ENCODE measurements at places on chromosomes 5 and 9.

- peak overlapping the region; percentile 80 for H3K27ac ChIP-seq
- peak overlapping the region; percentile 52 for H3K4me3 ChIP-seq
- DNase-seq: peak; percentile 97
- no peaks in the 10 kb centered on the region for H3K27me3 ChIP-seq
Measured at GRCh38 chr5:36403632-36404311, 102.1 kb upstream of the RANBP3L start.

DNA sequence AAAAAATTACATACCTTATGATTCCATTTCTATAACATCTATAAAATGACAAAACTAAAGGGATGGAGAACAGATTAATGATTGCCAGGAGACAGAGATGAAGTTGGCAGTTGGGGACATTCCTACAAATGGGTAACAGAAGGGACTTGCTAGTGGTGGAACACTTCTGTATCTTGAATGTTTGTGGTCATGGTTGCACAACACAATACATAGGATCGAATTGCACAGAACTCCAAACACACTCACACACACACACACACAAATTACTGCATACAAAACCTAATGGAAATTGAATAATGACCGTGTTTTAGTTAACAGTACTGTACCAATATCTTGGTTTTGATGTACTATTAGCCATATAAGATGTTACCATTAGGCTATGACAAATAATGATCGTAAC, 330.7 kb upstream of the POU5F2 start:
- no peak for DNase-seq
- no peak overlapping the region for H3K4me3 ChIP-seq
- H3K27ac ChIP-seq: no peak overlapping the region
- no peaks in the 10 kb centered on the region for H3K27me3 ChIP-seq
- H3K4me1 ChIP-seq: no peaks in the 10 kb centered on the region
- H3K36me3 ChIP-seq: no peaks in the 10 kb centered on the region

- H3K27ac ChIP-seq: no peak overlapping the region
- H3K4me3 ChIP-seq: no peak overlapping the region
- H3K4me1 ChIP-seq: peaks cover 12% of the 10 kb centered on the region
- no peaks in the 10 kb centered on the region for H3K27me3 ChIP-seq
- H3K36me3 ChIP-seq: peaks cover 12% of the 10 kb centered on the region
Measured at GRCh38 chr5:55934115-55934613, 60.6 kb downstream of the IL6ST start.

DNA sequence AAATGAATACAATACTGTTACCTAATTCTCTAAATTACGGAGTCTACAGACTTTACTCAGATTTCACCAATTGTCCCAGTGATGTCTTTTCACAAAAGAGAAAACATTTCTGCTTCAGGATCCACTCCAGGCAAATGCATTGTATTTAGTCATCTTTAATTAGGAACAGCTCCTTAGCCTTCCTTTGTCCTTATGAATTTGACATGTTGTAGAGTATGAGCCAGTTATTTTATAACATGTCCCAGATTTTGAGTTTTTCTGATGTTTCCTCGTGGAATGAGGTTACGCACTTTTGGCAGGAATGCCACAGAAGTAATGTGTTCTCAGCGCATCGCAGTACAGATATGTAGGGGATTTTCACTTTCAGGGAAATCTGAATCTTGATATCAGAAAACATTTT, 10.5 kb downstream of the HABP4 start:
- H3K27me3 ChIP-seq: no peaks in the 10 kb centered on the region
- DNase-seq: peak; percentile 74
- peaks cover 5% of the 10 kb centered on the region for H3K36me3 ChIP-seq
- H3K27ac ChIP-seq: peak overlapping the region; percentile 74
- peak overlapping the region; percentile 48 for H3K4me3 ChIP-seq

DNA sequence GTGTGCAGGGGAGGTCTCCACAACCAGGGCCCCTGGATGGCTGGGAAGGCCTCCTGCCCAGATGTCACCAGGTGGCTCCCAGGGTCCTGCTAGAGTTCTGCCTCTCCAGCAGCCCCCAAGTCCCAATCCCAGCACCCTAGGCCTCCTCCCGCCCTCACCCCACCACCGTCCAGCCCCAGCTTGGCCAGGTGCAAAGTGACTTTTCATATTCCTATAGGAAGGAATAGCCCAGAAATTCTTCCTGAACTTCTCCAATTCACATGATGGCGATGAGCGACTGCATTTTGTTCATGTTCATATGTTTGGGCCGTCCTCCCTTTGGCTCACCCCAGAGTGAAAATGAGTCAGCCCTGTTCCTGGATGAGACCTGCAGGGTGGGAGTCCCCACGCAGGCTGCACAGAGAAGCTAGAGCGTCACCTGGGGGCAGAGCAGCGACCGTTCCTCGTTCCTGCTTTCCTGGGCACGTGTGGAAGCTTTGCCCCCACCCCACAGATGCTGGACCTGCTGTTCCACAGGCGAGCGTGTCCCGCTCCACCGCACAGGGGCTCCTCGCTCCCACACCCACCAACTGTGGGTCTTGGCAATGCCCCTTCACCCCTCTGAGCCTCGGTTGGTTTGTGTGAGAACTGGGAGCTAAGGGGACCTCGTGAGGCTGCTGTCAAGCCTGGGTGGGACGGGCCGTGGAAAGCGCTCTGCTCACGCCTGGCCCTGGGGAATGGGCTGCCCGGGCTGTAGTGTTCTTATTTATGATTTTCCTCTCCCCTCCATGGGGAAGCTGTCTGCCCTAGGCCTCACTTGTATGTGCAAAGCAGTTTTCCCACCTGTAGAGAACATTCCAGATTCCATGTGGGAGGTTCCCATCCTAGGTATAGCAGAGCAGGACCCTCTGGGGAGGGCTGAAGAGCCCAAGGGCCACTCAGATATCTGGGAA, 6.9 kb downstream of the MRPS2 start:
- H3K4me3 ChIP-seq: no peak overlapping the region
- H3K27me3 ChIP-seq: no peaks in the 10 kb centered on the region
- no peaks in the 10 kb centered on the region for H3K36me3 ChIP-seq
- H3K27ac ChIP-seq: no peak overlapping the region
- DNase-seq: no peak

- no peak overlapping the region for H3K27ac ChIP-seq
- H3K27me3 ChIP-seq: no peaks in the 10 kb centered on the region
- no peaks in the 10 kb centered on the region for H3K36me3 ChIP-seq
- DNase-seq: no peak
- H3K4me3 ChIP-seq: no peak overlapping the region
Measured at GRCh38 chr5:56673171-56673570, 142.2 kb upstream of the MAP3K1 start.

DNA sequence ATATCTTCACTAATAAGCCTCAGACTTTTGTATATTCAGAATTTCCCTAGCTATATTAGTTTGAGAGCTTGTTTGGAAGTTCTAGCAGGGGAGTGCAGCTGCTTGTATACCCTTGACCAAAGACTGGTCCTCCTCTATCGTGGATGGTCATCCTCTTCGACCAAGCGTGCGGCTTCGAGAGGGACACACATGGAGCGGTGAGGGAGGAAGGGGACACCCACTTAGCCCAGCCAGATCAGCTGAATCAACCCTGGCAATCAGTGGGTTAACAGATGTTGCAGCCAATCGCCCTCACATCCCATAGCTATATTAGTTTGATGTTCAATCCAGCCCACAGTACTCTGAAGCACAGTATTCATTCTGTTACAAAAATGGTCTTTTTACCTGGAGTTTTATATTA, 3.2 kb downstream of the CAVIN4 start:
- DNase-seq: no peak
- H3K27ac ChIP-seq: no peak overlapping the region
- peaks cover 64% of the 10 kb centered on the region for H3K4me1 ChIP-seq
- no peak overlapping the region for H3K4me3 ChIP-seq

DNA sequence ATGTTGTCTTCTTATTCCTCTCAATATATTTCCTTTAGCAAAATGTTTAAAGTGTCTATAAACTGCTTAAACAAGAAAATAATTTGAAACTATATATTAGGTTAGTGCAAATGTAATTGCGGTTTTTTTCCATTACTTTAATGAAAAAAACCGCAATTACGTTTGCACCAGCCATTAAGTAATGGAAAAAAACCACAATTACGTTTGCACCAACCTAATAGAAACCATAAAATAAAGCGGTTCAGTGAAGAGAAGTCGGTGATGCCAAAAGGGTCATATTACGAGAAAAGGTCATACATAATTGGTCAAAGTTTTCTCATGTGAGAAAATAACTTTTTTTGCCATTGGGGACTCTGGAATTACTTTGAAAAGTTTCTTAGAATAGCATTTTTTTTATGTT, 385.6 kb upstream of the ST8SIA4 start:
- no peaks in the 10 kb centered on the region for H3K36me3 ChIP-seq
- no peak overlapping the region for H3K4me3 ChIP-seq
- no peaks in the 10 kb centered on the region for H3K4me1 ChIP-seq
- no peak overlapping the region for H3K27ac ChIP-seq
- no peaks in the 10 kb centered on the region for H3K27me3 ChIP-seq

DNA sequence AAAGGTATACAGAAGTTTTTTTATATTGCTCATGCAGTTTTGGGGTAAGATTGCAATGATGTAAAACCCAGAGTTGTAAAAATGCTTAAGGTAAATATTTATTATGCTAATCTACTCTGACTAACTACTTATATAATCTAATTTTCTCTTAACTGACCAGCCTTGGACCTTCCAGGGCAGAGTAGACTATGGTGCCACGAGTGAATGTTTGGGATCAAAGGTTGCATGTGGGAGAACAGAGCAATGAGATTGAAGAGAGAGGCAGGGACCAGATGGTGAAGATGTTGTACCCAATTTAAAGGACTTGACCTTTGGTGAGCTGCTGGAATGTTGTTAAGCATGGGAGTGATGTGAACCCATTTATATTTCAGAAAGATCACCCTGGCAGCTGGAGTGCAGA, 34.8 kb upstream of the PANK3 start:
- no peak for DNase-seq
- H3K27me3 ChIP-seq: no peaks in the 10 kb centered on the region
- H3K27ac ChIP-seq: no peak overlapping the region
- no peaks in the 10 kb centered on the region for H3K4me1 ChIP-seq

- DNase-seq: no peak
- H3K4me3 ChIP-seq: no peak overlapping the region
- no peaks in the 10 kb centered on the region for H3K36me3 ChIP-seq
- H3K27me3 ChIP-seq: peaks cover 9% of the 10 kb centered on the region
Measured at GRCh38 chr5:159386028-159386711, 55.9 kb upstream of the IL12B start.

GRCh38 chr5:168415401-168415800, 70.9 kb upstream of the RARS1 start:
- H3K36me3 ChIP-seq: no peaks in the 10 kb centered on the region

- 0 out of 2 replicates have a peak, but pooled peaks cover 8% of the 10 kb centered on the region for H3K4me1 ChIP-seq
- H3K27me3 ChIP-seq: peaks cover 2% of the 10 kb centered on the region
- H3K27ac ChIP-seq: no peak overlapping the region
- DNase-seq: no peak
- H3K4me3 ChIP-seq: no peak overlapping the region
- no peaks in the 10 kb centered on the region for H3K36me3 ChIP-seq
Measured at GRCh38 chr9:90940280-90940679, 138.7 kb downstream of the SYK start.

Data from GM23248 (cell line).